ENCODE measurements at places on chromosomes 13 and 19.
A peak's percentile ranks its signal among the peaks of the same experiment; 100 is the strongest.

- DNase-seq = no peak
Measured at GRCh38 chr19:50510700-50511068, 307 bp downstream of the JOSD2 start.

DNA sequence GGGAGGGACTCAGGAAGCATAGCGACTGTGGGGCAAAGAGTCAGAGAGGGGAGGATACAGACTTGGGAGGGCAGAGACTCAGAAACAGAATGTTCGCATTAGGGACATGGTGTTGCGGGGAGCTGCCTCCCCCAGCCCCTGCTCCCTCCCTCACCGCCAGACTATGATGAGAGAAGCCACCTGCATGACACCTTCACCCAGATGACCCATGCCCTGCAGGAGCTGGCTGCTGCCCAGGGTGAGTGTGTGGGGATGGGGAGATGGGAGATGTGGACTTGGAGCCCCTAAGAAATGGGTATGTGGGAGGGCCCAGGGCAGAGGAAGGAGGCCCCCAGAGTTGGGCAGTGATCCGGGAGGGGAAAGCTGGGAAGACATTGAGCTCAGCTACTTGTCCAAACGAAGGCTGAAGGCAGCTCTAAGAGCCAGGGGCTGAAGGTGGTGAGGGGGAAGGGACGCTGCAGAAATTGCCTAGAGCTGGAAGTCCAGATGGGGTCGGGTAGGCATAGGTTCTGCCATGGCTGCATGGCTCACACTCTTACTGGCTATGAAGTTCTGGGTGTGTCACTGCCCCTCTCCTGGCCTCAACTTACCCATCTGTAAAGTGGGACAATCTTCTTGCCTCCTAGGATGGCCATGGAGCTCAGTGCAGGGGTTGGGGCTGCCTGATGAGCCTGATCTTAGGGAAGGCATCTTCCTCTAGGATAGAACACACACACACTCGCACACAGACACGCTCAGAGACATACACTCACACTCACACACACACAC lies 1.4 kb downstream of the SPACA6 start:
- no peak for DNase-seq

DNA sequence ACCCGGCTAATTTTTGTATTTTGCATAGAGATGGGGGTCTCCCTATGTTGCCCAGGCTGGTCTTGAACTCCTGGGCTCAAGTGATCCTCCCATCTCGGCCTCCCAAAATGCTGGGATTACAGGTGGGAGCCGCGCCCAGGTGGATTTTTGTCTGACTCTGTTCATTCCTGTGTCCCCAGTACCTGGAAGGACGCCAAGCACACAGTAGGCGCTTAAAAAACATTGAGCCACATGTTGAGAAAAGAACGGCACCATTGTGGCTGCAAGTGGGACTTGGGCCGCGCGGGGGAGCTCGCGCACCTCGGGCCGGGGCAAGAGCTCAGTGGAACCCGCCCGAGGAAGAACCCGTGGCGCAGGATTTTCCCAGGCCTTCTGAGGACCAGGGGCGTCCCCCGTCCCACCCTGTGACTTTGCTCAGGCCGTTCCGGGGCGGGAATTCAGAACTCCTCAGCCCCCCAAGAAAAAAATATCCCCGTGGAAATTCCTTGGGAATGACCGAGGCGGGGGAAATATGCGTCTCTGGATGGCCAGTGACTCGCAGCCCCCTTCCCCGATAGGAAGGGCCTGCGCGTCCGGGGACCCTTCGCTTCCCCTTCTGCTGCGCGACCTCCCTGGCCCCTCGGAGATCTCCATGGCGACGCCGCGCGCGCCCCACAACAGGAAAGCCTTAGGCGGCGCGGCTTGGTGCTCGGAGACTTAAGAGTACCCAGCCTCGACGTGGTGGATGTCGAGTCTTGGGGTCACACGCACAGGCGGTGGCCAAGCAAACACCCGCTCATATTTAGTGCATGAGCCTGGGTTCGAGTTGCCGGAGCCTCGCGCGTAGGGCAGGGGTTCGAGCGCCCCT lies 1.4 kb upstream of the ICAM1 start:
- peak; percentile 85 for DNase-seq

DNA sequence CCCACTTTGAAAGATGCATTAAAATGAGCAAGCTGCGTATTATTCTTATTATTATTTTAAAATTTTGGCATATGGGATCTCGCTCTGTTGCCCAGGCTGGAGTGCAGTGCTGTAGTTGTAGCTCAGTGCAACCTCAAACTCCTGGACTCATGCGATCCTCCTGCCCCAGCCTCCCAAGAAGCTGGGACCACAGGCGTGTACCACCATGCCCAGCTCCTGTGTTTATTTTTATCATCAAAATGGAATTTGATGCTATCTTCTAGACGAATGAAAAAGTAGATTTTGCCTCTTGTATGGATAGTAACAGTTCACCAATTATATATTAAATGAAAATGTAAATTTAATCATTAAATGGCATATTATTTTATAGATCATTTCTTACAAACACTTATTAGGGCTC lies 43.6 kb downstream of the COL4A1 start:
- no peak for DNase-seq

- no peak for DNase-seq
Measured at GRCh38 chr13:24247016-24247415, 62.4 kb upstream of the C1QTNF9 start.

DNA sequence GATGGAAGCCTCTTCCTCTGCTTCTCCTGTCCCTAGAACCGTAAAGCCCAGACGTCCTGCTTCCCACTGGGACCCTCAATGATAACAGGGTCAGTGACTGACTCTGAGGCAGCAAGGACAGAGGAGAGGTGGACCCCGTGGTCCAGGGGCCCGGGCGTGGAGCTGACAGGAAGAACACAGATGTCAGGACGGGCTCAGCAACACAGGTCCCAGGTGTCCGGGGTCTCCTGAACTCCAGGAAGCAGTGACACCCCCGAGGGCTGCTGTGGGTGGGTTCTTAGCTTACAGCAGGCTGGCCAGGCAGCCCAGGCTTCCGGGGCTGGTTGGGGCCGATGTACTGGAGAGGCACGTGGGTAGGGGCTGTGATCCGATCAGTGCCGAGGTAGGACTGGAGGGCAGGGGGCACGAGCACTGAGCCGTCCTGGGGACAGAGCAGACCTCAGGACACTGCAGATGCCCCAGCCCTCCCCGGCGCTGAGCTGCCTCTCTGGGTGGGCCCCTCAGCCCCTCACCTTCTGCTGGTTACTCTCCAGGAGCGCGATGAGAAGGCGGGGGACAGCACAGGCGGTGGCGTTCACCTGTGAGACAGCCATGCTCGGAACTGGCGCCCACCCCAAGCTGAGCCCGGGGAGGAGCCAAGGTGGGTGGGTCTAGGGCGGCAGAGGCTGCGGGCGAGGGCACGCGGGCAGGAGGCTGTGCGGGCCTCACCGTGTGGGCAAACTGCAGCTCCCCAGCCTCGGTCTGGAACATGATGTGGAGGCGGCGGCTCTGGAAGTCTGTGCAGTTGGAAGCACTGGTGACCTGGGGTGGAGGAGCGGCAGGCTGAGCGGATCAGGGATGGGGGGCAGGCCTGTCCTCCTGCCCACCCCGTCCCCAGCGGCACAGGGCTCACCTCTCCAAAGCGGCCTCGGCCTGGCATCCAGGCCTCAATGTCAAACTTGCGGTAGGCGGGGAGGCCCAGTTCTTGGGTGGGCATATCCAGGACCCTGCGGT lies 3.6 kb upstream of the CCER2 start:
- no peak for DNase-seq

GRCh38 chr13:36211567-36211966 lies 2.8 kb downstream of the SOHLH2 start:
- DNase-seq = no peak

DNA sequence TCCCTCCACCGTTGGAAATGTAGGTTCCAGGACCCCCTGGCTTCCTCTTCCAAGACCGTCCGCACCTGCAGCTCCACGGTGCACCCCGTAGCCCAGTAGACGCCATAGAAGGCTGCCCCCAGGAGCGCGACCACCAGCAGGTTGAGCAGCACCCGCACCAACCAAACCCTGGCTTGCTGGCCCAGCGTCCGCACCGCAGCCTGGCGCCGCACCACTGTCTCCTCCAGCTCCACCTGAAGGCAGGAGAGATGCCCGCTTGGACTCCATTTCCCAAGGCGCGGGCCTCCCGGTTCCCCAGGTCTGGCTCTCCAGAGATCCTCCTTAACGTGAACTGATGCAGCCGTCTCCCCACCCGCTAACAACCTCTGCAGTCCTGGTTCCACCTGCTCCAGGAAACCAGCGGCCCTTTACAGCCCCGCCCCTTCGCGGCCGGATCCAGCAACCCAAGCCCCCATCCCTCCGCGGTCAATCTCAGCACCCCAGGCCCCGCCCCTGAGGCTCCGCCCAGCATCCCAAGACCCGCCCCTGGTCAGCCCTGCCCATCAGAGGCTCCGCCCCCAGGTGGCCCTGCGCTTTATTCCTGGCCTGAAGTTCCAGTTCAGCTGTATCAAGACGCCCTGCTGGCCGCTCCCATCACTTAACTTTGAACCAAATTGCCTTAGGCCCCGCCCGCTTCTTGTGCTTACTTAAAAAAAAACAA lies 5.0 kb upstream of the LENG1 start:
- no peak for DNase-seq

DNA sequence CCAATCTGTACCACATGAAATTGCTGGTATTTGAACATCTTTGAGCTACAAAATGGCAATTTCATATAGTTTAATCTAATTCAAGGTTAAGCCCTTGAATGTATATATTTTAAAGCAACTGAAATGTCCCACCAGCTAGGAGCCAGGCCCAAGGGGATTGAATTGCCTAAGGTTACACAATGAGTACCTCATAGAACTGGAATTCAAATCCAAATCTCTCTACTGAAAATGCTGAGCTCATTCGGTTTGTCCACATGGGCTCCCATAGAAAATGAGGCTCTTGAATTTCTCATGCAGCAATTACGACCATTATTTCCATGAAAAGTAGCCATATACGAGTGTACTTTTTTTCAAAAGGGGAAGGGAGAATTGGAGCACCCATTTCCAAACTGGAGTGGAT lies 31.5 kb upstream of the FNDC3A start:
- DNase-seq = no peak

- DNase-seq = no peak
Measured at GRCh38 chr13:20814224-20814910, 40.6 kb upstream of the EEF1AKMT1 start.

DNA sequence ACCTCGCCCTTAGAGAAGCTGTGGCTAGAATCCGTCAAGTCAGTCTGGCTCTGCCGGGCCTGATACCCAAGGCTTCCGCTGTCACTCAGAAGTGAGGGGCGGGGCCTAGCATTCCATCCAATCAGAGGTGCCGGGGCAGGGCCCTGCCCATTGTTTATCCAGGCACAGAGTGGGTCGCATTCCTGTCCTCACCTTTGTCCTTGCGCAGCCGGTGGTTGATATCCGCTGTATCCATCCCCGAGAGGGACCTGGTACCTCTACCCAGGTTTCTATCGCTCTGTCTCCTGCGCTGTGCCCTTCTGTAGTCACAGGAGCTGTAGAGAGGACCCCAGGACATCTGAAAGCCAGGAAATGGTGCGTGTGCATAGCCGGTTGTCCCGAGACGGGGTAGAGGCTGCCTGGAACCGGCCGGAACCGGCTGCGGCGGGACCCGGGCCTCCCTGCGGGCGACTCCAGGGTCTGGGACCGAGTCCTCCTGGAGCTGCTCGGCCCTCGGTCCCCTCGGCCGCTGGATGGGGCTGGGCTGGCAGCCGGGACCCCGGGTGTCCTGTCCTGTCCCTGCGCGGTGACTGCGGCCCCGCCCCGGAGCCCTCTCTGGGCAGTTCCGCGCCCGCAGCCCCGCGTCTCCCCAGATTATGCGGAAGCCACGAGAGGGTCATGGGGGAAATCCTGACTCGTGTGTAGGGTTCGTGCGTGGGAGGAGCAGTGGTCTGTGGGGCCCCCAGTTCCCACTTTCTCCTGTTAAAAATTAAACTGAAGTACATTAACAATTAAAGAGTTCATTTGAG lies at the start of gene ZNF763:
Gene ZNF763, plus strand, starts transcription at position 183 of the 788 bp plus-strand sequence. Its CDS starts 169 bp downstream, at position 352.
- DNase-seq = peak; percentile 43

DNA sequence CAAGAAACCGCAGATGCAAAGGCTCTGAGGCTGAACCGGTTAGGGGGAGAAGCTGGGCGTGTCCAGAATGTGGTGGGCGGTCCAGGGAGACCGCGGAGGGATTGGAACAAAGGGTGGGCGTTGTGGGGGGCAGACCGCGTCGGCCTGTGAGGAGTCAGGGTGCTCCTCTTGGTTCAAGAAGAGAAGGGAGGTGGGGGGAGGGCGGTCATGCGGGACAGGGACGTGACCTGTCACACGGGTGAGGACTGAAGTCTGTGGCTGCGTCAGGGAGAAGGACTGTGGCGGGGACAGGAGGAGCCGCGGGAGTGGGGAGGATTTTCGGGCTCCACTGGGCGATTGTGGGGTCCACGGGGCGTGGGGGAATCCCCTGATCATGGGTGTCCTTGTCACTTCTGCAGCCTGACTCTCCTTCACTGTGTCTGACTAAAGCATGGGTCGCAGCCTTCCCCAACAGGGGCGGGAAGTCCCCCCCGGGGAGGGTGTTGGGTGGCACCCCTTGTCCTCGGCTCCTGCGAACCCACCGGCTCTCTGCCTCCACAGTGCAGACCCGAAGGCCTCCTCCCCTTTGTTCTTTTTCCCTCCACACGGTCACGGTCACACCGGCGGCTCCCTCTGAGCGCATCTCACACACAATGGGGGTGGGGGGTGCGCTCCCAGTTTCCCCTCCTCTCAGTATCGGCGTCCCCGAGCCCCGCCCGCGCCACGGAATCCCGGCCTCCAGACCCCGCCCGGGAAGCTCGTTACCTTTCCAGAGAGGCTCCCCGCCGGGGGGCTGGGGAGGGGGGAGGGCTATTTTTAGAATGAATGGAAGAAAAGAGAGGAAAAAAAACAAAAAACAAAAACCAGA lies 16.4 kb upstream of the KCNN1 start:
- no peak for DNase-seq

- DNase-seq = no peak
Measured at GRCh38 chr19:12953799-12954611, 3.0 kb downstream of the GADD45GIP1 start.

DNA sequence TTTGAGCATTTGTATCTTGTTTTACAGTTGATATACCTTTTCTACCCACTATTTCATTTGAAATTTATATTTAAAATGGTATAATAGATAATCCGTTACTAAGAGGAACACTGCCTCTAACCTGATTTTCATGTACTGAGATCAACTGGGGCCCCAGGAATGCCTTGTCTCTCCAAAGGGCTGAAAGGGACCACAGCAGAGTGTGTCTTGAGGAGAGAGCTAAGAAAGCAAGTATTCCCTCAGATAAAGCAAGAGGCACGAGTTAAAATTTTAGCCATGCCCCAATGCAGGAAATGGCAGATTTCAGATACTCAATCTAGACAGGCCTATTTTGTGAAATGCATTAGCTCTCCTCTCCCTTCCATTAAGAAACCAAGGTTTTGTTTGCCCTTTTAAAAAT lies 10.7 kb downstream of the UQCRFS1 start:
- DNase-seq = no peak

GRCh38 chr13:108495646-108496361 lies 133.6 kb upstream of the MYO16 start:
- no peak for DNase-seq

- DNase-seq = no peak
Measured at GRCh38 chr13:98986226-98986846, 8.5 kb upstream of the DOCK9 start.

DNA sequence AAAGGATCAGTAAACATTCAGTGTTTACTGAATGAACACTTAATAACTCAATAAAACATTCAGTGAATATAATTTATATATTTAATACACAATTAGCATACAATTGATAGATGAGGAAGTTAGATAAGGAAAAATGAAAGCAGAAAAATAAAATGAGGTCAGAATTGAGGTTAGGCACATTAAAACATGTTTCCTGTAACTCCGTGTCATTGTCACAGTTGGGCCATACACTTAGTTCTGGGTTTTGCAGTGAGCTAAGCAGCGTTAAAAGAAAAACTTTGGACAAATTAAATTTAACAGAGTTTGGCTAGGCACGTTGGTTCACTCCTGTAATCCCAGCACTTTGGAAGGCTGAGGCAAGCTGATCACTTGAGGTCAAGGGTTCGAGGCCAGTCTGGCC lies 71.4 kb downstream of the MIPEP start:
- no peak for DNase-seq
